ENCODE measurements at places on chromosomes 2 and 18.

DNA sequence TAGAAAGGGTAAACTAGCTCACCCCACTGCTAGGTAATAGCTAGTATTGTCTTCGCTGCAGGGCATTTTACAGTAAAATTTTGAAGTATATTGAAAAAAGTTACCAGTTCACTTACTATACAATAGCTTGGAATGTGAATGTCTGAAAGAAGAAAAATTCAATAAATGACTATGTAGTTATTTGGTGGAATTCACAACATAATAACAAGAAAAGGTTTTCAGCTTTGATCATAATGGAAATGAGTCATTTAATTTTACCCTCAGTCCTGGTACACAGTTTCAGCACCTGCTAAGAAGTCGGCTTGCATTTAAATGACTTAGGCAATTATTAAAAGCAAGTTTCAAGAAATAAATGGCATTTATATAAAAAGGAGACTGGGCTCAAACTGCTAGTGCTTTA lies 90.4 kb downstream of the NUP35 start:
- DNase-seq = no peak

DNA sequence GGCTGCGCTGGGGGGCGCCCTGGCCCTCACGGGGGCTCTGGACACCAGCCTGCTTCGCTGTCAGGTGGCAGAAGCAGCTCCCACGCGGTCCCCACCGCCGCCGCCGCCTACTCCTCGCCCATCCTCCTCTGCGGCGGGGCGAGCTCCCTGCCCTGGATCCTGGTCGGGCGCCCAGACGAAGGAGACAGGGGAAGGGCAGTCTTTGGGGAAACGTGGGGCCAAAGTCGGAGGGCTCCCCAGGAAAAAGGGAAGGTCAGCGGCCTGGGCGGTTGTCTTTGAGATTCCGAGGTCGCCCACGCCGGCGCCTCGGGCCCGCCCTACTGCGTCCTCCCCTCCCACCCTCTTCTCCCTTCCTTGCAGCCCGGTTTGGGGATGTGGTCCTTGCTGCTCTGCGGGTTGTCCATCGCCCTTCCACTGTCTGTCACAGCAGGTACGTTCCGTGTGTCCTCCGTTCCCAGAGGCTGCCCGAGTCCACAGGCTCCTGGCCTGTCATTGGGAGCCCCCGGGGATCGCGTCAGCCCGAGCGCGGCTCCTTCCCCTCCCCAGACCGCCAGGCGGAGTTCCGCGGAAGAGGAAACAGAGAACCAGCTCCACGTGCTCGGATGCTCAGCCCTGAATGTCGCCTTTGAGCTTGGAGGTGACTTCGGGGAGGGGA lies 800 bp downstream of the IL1RL2 start:
- DNase-seq = no peak

- no peak for DNase-seq
Measured at GRCh38 chr2:169775354-169775753, 23.3 kb upstream of the SSB start.

- DNase-seq = no peak
Measured at GRCh38 chr2:213121690-213122089, 29.7 kb downstream of the IKZF2 start.

DNA sequence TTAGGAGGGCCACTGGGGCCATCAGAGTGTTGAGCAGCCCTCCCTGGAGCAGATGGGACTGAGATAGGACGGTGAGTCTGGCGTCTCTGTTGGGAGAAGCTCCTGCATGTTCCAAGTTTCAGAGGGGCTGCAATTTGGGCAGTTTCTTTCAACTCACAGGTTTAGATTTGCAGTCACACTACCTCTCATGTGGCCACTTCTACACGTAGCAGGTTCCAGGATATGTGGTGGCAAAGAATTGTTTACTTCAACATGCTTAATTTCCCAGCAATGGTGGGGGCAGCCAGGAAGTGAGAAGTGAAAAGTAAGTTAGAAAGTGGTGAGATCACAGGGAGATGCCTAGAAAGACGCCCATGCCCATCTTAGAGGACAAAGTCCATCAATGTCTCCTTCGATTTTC lies 9.3 kb downstream of the NCK2 start:
- DNase-seq = no peak

- DNase-seq = no peak
Measured at GRCh38 chr2:110827511-110827910, 95.1 kb downstream of the ACOXL start.
